Eye (tissue), 1 donor: ENCODE measurements at places on chromosomes 13 and 19.

DNA sequence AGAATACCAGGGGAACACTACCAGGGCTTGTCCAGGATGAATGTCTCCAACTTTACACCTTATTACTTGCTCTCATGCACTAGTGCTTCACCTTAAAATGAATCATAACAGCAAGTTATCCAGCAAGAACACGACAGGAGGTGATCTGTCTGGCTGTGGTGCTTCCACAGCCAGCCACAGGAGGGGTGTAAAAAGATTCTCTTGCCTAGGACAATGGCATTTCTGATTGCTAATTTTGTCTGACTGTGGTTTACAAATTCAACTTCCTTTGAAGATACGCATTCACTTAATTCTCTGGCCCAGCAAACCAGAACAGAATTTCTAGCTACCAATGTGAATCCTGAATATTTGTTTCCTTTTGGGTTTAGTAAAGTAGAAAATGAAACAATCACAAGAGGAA is 23.1 kb upstream of the COG3 start:
- no peak for DNase-seq

DNA sequence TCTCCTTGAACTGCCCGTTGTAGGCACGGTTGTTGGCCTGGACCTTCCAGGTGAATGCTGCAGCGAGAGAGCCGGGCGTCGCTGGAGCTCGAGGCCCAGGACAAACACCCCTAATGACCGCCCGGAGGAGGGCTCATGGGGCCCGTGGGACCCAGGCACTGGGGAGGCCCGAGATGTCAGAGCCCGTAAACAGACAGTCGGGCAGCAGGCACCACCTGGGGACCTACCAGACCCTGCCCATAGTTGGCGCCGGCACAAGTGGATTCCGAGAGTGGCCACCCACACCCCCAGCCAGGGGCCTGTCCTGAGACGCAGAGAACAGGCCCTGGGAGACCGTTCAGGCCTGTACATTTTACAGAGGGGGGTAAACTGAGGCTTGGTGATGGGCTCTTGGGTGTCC is 2.4 kb downstream of the ATP8B3 start:
- DNase-seq: no peak

DNA sequence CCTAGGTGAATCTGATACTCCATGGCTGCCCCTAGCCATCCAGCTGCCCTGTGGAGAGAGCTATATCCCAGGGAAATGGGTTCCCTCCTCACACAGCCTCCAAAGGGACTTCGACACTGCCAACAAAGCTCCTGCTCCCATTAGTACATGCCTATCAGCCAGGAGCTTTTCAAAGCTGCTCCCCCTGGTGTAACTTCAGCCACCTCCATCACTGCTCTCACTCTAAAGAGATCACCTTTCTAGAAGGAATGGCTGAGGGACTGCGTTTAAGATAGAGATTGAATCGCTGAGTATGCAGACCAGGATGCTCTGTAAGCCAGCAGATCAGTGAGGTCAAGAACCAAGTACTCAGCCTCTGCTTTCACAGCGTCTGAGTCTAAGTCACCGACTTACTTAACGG is 213.7 kb downstream of the NALCN start:
- no peak for DNase-seq

GRCh38 chr19:7470540-7471305 is 18.1 kb downstream of the PEX11G start:
- no peak for DNase-seq

DNA sequence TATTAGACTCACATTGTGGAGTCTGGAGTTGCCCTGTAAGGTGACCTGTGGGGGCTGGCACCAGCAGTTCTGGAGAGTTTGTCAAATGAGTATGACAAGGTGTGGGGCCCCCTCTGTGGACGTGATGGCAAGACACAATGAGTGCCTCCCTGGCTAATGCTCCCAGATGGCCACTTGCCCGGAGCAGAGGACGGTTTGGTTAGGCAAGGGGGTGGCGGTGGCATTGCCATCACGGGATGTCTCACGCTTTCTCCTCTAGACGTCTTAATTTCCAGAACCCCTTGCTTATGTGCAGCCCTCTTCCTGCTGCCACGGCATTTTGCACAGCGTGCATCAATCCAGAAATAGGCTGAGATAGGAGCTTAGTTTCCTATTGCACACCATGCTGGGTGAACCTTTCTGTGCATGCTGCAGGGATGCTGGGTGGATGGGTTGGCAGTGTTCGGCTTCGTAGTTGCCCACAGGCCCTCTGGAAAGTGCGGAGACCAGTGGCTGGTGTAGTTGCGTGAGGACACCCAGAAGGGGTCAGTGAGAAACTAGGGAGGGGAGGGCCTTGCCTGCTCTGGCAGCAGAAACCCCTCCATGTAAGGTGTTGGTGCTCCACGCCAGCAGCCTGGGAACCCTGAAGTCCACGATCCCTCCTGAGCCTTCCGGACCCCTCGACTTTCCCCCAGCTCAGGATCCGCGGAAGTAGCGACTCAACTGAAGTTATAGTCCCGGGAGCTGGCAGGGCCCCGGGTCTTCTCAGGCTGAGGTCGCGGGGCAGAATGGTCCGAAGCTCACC is 18.1 kb upstream of the LRP3 start:
- no peak for DNase-seq
